ENCODE measurements at places on chromosomes 13 and 19. TPM values are rescaled to one million over a fixed set of nuclear protein-coding genes. Genes with fewer than 3 reads are reported as not detected.

Gene DIAPH3
- 22.8 TPM for total RNA-seq

DNA sequence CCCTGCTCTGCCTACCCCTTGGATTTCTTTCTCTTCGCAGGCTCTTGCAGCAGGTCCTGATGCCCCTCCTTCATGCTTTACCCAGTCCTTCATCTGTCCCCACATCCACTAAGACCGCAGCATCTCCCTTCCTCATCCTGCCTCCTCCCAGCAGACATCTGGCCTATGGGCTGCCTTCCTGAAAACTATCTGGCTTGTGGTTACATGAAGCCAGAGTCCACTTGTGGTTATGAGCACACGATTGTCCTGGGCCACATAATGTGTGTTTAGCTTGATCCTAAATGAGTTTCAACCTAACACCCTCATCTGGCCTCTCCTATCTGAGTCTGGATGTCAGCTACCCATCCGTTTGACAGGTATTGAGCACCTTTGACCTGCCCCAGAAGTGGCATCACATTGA, 5.5 kb upstream of the ZNF175 start:
- no peak for DNase-seq
- H3K36me3 ChIP-seq, result no peaks in the 10 kb centered on the region
- H3K4me1 ChIP-seq, result no peaks in the 10 kb centered on the region
- no peak overlapping the region for H3K27ac ChIP-seq
- H3K27me3 ChIP-seq, result peaks cover 36% of the 10 kb centered on the region
- no peak overlapping the region for H3K4me3 ChIP-seq

GRCh38 chr19:49887037-49887664, 9.5 kb downstream of the IL4I1 start:
- H3K36me3 ChIP-seq, result peaks cover 12% of the 10 kb centered on the region
- no peak overlapping the region for H3K27ac ChIP-seq
- peaks cover 24% of the 10 kb centered on the region for H3K4me1 ChIP-seq
- DNase-seq, result no peak
- no peaks in the 10 kb centered on the region for H3K27me3 ChIP-seq
- no peak overlapping the region for H3K4me3 ChIP-seq

Gene RAD23A
- 163 TPM for total RNA-seq

DNA sequence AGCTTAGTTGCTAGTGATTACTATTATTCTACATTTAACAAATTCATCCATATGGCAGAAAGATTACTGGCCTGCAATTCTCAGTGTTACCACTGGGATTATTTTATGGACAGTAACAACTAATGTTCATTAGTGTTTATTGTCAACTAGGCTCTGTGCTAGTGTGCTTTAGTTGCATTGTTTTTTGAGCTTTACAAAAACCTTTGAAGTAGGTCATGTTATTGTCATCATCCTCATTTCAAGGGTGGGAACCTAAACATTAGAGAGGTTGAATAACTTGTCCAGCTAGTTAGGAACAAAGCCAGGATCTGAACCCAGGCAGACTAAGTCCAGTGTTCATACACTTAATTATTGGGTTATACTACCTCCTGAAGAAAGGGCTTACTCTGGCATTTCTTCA, 27.8 kb upstream of the TDRD3 start:
- H3K27me3 ChIP-seq, result no peaks in the 10 kb centered on the region
- H3K4me1 ChIP-seq, result no peaks in the 10 kb centered on the region
- no peak for DNase-seq
- no peak overlapping the region for H3K27ac ChIP-seq
- H3K36me3 ChIP-seq, result no peaks in the 10 kb centered on the region

DNA sequence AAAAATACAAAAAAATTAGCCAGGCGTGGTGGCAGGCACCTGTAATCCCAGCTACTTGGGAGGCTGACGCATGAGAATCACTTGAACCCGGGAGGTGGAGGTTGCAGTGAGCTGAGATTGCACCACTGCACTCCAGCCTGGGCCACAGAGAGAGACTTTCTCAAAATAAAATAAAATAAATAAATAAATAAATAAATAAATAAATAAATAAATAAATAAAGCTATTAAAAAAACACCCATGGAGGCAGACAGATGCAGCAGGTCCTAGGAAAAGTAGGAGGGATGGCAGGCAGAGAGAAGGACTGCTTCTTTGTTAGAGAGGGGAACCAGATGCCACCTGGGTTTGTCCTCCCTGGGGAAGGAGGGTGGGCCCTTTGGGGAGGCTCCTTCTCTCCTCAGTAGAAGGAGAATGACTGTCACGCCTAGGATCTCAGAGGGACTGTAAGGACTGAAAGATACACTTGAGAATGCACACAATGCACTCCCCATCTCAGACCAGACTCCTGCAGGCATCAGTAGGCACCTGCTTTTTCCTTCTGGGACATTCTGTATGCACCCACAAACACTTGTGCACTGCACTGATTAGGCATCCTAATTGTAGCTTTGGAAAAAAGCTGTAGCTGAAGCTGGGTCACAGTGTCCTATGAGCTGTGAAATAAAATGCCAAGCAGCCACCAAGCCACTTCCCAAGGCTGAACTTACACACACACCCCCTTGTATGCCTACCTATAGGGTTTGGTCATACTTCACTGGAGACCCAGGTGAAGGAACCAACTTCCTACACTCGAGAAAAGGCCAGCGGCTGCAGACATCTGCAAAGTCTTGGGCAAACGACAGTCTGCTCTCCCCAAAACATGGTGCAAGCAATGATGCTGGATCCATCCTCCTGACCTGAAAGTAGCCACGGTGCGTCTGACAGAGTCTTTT, 18.9 kb upstream of the SLC35E1 start:
- DNase-seq, result no peak
- no peak overlapping the region for H3K27ac ChIP-seq
- H3K27me3 ChIP-seq, result no peaks in the 10 kb centered on the region
- peaks cover 18% of the 10 kb centered on the region for H3K4me1 ChIP-seq
- H3K36me3 ChIP-seq, result no peaks in the 10 kb centered on the region

- H3K27me3 ChIP-seq, result no peaks in the 10 kb centered on the region
- H3K4me1 ChIP-seq, result peaks cover 14% of the 10 kb centered on the region
- no peaks in the 10 kb centered on the region for H3K36me3 ChIP-seq
- H3K27ac ChIP-seq, result no peak overlapping the region
- DNase-seq, result no peak
Observed at GRCh38 chr13:20125783-20126165, 35.1 kb downstream of the GJA3 start.

DNA sequence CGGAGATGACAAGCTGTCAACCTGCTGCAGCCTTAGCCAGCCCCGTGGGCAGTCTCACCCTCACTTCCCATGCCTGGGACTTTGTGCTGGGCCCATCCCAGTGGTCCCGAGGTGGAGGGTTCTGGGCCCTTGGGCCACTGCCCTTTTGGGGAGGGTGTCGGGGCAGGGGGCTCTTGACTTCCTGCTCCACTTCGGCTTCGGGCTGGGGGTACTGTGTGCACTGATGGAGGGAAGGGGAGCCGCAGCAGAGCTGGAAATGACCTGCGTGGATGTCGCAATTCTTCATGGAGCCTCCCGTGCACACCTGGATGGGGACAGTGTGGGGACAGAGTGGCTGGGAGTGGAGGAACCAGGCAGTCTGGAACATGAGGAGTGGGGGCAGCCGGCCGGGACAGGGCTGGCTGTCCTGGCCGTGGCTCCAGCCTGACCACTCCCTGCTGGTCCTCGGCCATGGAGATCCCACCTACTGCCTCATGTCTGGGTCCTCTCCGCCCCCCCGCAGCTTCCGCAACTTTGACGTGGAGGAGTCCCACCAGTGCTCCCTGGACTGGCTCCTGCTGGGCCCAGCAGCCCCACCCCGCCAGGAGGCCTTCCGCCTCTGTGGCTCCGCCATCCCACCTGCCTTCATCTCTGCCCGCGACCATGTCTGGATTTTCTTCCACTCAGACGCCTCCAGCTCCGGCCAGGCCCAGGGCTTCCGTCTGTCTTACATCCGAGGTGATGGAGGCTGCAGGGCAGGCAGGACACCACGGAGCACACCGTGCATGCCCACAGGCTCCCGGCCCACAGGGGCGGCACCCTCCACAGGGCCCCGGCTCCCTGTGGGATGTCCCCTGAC, 10.2 kb downstream of the LRP3 start:
- H3K36me3 ChIP-seq, result peaks cover 6% of the 10 kb centered on the region
- no peak overlapping the region for H3K27ac ChIP-seq
- no peaks in the 10 kb centered on the region for H3K4me1 ChIP-seq
- no peak overlapping the region for H3K4me3 ChIP-seq
- no peak for DNase-seq

Gene PCDH20
- total RNA-seq, result not detected

DNA sequence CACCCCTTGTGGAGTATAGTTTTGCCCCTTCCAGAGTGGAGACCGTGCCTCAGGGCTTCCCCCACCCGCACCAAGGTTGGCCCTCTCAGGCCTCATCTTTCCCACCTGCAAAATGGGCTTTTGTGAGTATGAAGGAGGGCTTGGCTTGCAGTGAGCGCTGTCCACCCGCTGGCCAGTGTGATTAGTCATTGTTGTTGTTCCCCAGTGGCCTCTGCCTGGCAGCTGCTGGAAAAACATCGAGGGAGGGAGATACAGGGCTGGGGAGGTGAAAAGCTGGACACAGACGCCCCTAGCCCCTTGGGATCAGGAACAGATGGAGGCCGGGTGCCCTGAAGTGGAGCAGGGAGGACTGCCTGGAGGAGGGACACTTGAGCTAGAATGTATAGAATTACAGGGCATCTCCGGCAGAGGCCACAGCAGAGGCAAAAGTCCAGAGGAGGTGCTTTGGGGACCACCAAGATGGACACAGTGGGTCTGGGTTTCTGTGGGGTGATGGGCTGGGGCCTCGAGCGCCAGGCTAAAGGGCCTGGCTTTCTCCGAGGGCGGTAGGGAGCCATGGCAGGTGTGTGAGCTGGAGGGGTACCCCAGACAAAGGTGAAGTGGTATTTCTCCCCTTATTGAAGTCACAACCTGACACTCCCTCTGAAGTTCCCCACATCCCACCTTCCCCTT, 3.9 kb upstream of the IL12RB1 start:
- H3K27ac ChIP-seq, result no peak overlapping the region
- no peaks in the 10 kb centered on the region for H3K36me3 ChIP-seq
- H3K4me1 ChIP-seq, result peaks cover 10% of the 10 kb centered on the region
- no peak for DNase-seq

GRCh38 chr19:11848200-11848593, 329 bp upstream of the ZNF439 start:
- no peaks in the 10 kb centered on the region for H3K4me1 ChIP-seq
- DNase-seq, result no peak
- H3K27ac ChIP-seq, result no peak overlapping the region
- H3K36me3 ChIP-seq, result no peaks in the 10 kb centered on the region
- no peak overlapping the region for H3K4me3 ChIP-seq

GRCh38 chr13:111233080-111233479, 87.4 kb upstream of the TEX29 start:
- H3K4me1 ChIP-seq, result no peaks in the 10 kb centered on the region
- H3K27me3 ChIP-seq, result no peaks in the 10 kb centered on the region
- no peak overlapping the region for H3K4me3 ChIP-seq
- H3K27ac ChIP-seq, result no peak overlapping the region
- 0 out of 2 replicates have a peak, but pooled peaks cover 2% of the 10 kb centered on the region for H3K36me3 ChIP-seq

GRCh38 chr13:27450921-27451471, 632 bp upstream of the MTIF3 start:
- peak; percentile 55 for DNase-seq
- no peaks in the 10 kb centered on the region for H3K36me3 ChIP-seq
- H3K4me1 ChIP-seq, result peaks cover 26% of the 10 kb centered on the region
- H3K27ac ChIP-seq, result peak overlapping the region; percentile 99

DNA sequence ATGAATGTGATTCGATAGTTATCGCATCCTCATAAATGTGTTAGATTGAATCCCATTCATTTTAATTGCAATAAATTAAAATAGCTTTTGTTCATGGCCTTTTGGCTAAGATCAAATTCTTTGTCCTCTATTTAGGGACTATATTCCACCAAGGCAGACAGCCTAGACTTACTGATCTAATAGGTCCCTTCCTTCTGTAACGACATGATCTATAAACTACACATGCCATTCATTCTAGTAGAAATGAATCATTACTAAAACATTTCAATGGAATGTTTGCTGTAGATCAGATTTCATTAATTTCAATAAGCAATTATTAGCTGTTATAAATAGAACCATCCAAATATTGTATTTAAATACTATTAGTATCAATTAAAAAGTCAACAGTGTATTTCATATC, 526.6 kb upstream of the KLHL1 start:
- H3K36me3 ChIP-seq, result no peaks in the 10 kb centered on the region
- H3K4me3 ChIP-seq, result no peak overlapping the region
- no peak for DNase-seq
- H3K4me1 ChIP-seq, result no peaks in the 10 kb centered on the region
- H3K27ac ChIP-seq, result no peak overlapping the region

Gene CALR3
- total RNA-seq, result not detected

DNA sequence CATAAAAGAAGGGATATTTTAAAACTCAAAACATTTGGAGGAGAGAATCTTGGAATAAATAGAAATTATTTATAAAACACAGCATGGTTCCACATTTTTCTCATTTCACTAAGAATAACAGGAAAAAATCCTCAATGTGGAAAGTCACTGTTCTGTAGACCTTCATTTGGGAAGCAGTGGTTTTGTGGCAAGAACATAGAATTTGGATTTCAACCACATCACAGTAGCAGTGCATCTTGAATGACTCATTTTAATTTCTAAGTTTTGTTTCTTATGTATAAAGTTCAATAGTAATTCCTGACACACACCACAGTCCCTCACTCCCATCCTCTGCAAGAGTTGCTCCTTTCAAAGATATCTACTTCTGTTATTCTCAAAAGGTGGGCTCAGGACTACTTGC, 264.0 kb downstream of the ENOX1 start:
- no peak overlapping the region for H3K4me3 ChIP-seq
- no peak for DNase-seq
- no peaks in the 10 kb centered on the region for H3K27me3 ChIP-seq
- H3K27ac ChIP-seq, result no peak overlapping the region

DNA sequence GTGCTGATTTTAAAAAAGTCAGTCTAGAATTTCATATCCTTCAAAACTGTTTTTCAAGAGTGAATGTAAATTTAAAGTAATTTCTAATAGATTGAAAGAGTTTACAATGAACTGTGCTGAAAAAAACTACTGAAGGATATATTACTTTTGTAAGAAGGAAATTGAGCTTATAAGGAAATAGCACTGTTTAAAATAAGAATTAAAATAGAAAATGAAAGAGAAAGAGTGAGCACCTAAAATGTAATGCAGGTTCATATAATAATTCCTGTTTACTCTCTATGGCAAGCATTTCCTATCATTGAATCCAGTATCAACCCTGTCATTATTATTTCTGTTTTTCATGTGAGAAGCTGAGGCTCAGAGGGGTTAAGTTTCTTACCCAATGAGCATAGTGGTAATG, 57.3 kb downstream of the AKAP11 start:
- no peaks in the 10 kb centered on the region for H3K27me3 ChIP-seq
- no peaks in the 10 kb centered on the region for H3K4me1 ChIP-seq
- no peaks in the 10 kb centered on the region for H3K36me3 ChIP-seq
- DNase-seq, result no peak
- H3K4me3 ChIP-seq, result no peak overlapping the region
- no peak overlapping the region for H3K27ac ChIP-seq

- no peak for DNase-seq
- no peaks in the 10 kb centered on the region for H3K36me3 ChIP-seq
- H3K4me3 ChIP-seq, result no peak overlapping the region
- no peaks in the 10 kb centered on the region for H3K27me3 ChIP-seq
- H3K4me1 ChIP-seq, result no peaks in the 10 kb centered on the region
- H3K27ac ChIP-seq, result no peak overlapping the region
Observed at GRCh38 chr13:90184355-90184754, 1163.1 kb upstream of the MIR17HG start.

- peaks cover 15% of the 10 kb centered on the region for H3K36me3 ChIP-seq
- no peak for DNase-seq
- H3K27ac ChIP-seq, result no peak overlapping the region
- H3K27me3 ChIP-seq, result no peaks in the 10 kb centered on the region
- H3K4me3 ChIP-seq, result no peak overlapping the region
Observed at GRCh38 chr19:40703029-40703755, 12.7 kb upstream of the NUMBL start.

GRCh38 chr19:48715681-48716171, 3.8 kb downstream of the MAMSTR start:
- no peaks in the 10 kb centered on the region for H3K36me3 ChIP-seq
- H3K4me1 ChIP-seq, result peaks cover 8% of the 10 kb centered on the region
- H3K27ac ChIP-seq, result peak overlapping the region; percentile 12
- no peak overlapping the region for H3K4me3 ChIP-seq
- DNase-seq, result no peak
- H3K27me3 ChIP-seq, result no peaks in the 10 kb centered on the region

All from HCT116 (cell line).